ENCODE measurements at places on chromosomes 16 and 17.

GRCh38 chr16:73268366-73268993 lies 220.6 kb upstream of the ZFHX3 start:
- DNase-seq = peak; percentile 5

DNA sequence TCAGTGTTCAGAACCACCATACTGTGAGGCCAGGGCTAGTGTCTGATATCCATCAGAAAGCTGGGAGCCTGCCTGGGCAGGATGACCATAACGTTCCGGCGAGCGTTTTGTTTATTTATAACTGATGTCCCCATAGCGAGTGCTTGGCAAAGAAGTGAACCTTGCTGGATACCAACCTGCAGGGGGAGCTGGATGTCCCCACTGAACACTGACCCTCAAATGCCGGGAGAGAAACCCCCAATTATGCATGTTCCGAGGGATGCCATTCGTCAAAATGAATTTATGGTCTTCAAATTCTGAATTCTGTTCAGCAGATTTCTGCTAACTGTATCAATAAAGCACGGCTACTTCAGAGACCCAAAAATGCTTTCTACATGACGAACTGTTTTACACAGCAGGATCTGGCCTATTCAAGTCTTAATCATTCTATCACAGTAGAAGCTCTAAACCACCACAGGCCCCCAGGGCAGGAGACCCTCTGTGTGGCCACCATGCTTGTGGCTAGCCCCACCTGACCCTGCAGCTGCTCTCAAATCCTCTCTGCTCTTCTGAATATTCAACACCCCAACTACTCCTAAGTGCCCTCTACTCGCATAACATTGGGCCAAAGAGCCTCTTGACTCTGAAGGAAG lies 15.2 kb downstream of the MED24 start:
- DNase-seq = peak; percentile 89

GRCh38 chr17:57045868-57046704 lies 39.0 kb upstream of the AKAP1 start:
- DNase-seq = no peak

GRCh38 chr16:82201926-82202325 lies 31.9 kb upstream of the MPHOSPH6 start:
- DNase-seq = no peak

DNA sequence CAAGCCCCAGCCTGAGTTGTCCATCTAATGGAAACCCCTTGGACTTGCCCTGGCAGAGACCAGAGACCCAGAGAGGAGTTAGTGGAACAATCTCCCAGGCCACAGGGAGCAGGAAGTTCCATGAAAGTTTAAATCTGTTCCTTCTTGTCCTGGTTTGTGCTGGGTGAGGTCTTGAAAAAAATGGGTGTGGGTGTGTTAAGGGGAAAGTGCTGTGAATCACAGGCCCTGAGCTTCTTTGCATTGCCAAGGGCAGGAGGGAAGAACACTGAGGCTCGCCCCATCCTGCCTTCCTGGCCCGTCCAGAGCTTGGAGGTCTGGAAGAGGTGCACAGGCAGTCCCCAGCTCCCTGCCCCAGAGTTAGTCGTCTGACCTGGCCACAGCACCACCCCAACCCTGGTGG lies 2.3 kb downstream of the ADORA2B start:
- no peak for DNase-seq

- DNase-seq = no peak
Measured at GRCh38 chr16:73572135-73572828, 524.4 kb upstream of the ZFHX3 start.

DNA sequence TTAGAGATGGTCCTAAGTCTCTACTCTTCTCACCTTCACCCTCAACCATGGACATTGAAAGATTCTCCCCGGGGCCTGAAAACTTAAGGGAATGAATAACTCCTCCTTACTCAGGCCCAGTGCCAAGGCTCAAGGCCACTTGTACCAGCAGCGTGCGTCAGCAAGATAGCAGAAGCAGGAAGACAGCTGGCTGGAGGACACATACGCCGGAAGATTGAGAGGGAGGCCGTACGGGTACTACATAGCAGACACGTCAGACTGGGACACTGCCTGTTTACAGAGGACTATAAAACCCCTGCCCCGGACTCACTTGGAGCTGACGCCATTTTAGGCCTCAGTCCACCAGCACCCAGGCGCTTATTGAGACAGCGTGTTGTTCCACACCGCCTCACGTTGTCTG lies 75.8 kb upstream of the MED13 start:
- no peak for DNase-seq

DNA sequence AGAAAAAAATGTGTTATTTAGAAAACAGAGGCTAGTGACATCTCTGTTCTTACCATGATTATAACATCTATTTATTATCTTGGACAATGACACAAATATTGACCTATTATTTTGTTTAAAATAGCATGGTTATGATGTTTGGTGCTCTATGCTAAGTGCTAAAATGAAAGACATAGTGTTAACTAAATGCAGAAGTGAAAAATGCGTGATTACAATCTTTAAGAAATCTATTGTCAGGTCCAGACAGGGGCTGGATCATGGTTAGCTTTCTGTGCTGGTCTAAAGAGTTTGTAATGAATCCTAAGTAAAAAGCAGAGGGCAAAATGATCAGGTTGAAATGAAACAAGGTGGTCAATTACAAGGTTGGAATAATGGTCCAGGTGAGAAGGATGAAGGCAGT lies 622 bp upstream of the KRT28 start:
- DNase-seq = no peak

DNA sequence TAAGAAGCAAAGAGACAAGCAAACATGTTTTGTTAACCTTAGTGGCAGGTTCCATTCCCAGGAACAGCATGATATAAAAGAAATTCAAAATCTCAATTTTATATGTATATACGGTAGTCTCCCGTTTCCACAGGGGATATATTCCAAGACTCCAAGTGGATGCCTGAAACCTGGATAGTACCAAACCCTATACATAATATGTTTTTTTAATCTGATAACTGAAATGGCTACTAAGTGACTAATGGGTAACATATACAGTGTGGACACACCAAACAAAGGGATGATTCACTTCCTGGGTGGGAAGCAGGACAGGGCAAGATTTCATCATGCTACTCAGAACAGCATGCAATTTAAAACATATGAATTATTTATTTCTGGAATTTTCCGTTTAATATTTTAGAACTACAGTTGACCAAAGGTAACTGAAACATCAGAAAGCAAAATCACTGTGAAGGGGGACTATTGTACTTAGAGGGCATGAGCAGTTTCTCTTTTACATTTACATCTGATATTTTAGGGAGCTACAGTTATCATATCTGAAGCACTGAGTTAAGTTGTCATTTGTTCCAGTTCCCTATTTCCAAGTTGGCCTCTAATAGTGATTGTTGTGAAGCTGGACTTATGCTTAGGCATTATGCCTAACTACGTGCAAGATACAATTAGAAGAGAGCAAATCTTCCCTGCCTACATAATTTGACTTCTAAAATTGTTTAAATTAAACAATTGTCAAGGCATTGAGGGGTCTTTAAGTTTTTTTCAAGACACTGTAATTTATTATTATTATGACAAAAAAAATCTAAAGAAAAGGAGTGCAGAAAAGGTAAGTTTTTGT lies 34.1 kb upstream of the ABCA6 start:
- DNase-seq = peak; percentile 86

DNA sequence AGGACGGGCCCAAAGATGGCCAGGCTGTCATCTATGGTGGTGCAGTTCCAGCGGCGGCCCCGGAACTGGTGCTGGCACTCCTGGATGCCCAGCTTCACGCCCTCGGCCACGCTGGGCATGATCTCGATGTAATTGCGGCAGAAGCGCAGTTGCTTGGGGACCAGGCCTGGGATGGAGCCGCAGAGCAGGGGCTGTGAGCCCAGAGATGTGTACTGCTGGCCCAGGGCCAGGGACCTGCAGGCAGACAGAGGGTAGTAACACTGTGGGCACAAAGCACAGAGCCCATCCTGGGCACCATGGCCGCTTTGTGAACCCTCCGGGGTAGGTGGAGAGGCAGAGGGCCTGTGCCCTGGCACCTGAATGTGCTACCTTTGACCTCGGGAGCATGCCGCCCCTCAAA lies 44.8 kb downstream of the WNT3 start:
- DNase-seq = no peak

- DNase-seq = no peak
Measured at GRCh38 chr17:57909551-57909950, 45.7 kb downstream of the CUEDC1 start.

DNA sequence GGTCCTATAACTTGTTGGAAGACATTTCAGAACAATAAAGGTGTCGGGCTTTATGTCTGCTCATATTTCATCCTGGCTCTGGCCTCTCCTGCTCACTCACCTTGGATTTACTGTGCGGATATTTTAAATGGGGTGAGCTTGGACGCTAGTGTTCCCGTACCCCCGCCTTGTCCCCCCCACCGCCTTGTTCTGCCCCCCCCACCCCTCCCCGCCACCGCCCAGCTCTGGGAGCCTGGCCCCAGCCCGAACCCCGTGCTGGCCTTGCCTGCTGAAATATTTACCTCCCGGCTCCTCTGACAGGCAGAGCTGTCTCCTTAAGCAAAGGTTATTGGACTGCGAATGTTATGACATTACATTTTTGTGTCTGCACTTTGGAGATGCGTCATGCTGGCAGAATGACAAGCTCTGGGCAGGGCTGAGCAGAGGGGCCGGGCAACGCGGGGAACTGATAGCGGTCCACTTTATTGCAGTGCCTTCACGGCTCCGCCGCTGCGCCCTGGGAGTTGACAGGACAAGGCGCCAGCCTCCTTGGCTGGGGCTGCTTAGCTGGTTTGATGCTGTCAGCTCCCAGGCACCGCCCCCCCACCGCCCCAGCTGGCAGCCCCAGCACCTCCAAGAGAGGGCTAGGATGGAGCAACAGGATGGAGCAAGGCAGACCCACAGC lies 222.5 kb upstream of the GSE1 start:
- peak; percentile 92 for DNase-seq

GRCh38 chr17:80386341-80386740 lies 28.6 kb upstream of the ENDOV start:
- no peak for DNase-seq

Data from fibroblast of gingiva (primary cell).